Tibial nerve (tissue), 4 donors: ENCODE measurements at places on chromosomes 6 and 20. TPM values are rescaled to one million over a fixed set of nuclear protein-coding genes. Genes with fewer than 3 reads are reported as not detected.

Gene CCN6
- 0.42 TPM for total RNA-seq

DNA sequence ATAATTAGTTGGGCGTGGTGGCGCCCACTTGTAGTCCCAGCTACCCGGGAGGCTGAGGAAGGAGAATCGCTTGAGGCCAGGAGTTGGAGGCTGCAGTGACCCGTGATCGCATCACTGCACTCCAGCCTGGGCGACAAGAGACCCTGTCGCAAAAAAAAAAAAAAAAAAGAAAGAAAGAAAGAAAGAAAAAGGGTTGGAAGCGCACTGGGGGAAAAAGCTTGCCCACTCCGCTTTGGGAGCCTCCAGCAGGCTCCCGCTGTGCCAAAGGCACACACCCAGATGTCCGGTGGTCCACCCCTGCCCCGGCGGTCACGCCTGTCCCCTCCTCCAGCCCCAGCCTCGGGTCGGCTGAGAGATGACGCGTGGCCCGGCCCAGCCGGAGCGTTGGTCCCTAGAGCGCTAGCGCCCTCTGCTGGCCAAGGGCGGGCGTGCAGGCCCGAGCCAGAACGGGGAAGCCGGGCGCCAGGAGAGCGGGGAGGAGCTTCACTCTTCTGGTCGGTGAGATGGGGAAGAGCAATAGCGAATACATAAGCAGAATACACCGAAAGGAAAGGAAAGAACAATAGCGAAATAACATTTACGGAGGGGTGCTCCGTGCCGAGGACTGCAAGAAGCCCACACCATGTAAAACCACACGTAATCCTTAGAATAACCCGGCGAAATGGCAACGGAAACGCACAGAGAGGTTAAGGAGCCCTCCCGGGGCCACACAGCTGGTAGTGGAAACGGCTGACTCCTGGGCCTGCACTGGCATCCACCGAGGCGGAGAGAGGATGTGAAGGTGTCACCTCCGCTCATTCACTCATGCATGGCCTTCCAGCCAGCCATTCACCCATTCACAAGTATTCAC, 41.7 kb downstream of the UBE2V1 start:
- no peaks in the 10 kb centered on the region for H3K27me3 ChIP-seq
- H3K36me3 ChIP-seq, result no peaks in the 10 kb centered on the region
- peaks cover 14% of the 10 kb centered on the region for H3K4me1 ChIP-seq
- H3K27ac ChIP-seq, result no peak overlapping the region

Gene KIFC1
- total RNA-seq, result 1.7 TPM

GRCh38 chr20:58111310-58112016, 117.0 kb downstream of the ANKRD60 start:
- no peaks in the 10 kb centered on the region for H3K4me1 ChIP-seq
- no peak for DNase-seq
- peak overlapping the region; percentile 64 for H3K27ac ChIP-seq
- H3K27me3 ChIP-seq, result no peaks in the 10 kb centered on the region

DNA sequence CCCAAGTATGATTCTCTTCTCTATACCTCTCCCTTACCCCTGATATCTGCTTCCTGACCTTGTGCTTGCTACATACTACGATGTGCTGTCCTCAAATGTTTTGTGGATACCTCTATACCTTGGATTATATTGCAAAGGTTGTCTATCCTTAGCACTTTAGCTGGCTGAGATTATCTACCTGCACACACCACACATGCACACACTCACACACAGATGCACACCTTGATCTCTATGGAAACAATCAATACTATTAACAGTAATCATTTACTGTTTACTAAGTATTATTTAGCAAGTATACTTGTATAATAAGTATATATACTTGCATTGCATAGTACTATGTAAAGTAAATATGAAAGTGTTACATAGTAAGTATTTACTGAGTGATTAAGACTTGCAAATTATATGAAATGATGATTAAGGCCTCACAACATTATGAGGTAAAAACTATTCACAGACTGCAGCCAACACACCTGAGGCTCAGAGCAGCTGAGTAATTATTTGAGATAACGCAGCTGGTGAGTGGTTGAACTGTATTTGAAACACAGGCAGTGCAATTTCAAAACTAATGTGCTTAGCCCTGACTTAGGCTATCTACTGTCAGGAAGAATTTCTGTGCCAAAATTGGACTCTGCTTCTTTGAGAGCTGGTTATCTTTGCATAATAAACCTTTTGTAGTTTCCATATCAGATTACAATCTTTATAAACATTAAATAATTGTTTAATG, 699.9 kb downstream of the FRK start:
- no peak for DNase-seq
- H3K4me3 ChIP-seq, result no peak overlapping the region
- no peaks in the 10 kb centered on the region for H3K4me1 ChIP-seq
- H3K27ac ChIP-seq, result no peak overlapping the region

DNA sequence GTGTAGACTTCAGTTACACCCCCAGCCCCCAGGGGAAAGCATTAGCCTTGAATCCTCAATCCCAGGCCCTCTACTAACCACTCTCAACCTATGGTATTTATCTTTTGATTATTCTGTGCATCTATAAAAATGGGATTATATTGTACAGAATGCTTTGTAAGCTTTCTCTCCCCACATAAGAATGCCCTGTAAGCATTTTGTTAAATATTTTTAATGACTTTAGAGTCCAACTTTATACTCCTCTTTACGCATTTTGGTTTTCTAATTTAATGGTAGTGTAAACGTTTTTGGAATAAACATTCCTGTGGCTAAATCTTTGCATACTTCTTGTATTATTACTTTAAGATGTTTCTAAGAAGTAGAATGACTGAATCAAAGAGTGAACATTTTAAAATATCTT, 35.4 kb downstream of the FBXO9 start:
- no peak overlapping the region for H3K27ac ChIP-seq
- no peak for DNase-seq
- H3K27me3 ChIP-seq, result no peaks in the 10 kb centered on the region
- no peaks in the 10 kb centered on the region for H3K4me1 ChIP-seq

DNA sequence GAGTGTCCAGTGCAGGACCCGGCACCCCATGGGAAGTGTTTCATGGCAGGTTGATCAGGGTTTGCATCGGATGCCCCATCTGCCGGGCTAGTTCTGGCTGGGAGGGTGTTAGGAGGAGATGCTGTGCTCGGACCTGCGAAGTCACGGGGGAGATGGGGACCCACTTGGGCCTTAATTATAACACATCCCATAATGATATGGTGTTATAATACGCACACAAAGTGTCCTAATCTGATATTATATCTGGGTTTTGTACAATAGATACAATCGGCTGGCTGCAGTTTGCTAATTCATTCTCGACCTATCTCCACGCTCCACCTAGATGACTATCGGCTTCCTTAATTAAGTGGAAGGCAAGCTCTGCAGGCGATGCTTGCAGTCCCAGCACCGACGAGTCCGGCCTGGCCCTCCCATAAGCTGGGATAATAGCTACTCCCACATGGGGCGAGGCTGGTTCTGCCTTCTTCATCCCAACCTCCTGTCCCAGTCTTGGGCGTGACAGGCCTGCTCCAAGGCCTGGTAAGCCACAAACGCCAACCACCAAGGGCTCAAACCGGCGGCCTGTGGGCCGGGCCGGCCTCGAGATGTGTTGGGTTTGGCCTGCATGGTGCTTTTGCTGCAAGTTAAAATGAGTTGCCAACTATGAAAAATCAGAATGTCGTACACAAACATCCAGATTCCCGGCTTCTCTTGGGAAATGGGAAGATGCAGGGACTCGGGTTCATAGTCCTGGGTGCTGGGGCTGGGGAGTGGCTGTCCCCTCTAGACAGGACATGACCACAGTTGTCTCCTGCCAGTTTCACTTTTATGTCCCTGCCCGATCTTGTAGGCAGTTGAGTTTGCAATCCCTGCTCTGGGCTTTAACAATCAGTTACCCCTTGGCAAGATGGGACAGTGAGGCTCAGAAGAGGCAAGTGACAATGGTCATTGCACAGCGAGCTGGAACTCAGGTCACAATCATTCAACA, 32.7 kb downstream of the CEBPB start:
- H3K4me1 ChIP-seq, result peaks cover 25% of the 10 kb centered on the region
- peak overlapping the region; percentile 68 for H3K27ac ChIP-seq
- no peaks in the 10 kb centered on the region for H3K27me3 ChIP-seq
- no peak for DNase-seq
- no peak overlapping the region for H3K4me3 ChIP-seq

GRCh38 chr6:78487401-78487800, 379.9 kb upstream of the IRAK1BP1 start:
- H3K4me3 ChIP-seq, result no peak overlapping the region
- H3K36me3 ChIP-seq, result no peaks in the 10 kb centered on the region
- no peaks in the 10 kb centered on the region for H3K27me3 ChIP-seq
- H3K4me1 ChIP-seq, result no peaks in the 10 kb centered on the region
- no peak for DNase-seq

DNA sequence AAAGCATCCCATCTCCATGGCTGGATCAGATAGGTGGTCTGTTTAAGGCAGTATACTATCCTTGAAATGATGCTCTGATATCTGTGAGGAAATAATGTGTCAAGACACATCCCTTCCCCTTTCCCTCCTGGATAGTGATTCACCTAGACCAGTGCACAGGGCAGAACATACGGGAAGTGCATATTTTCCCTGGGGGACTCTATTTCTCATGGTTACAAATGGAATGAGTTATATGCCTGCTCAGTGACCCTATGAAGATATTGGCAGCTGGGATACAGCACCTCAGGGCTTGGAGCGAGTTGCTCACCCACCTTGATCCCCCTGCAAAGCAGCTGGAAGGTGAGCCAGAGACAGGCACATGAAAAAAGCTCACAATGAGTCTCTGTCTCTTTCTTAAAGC, 67.5 kb upstream of the PRL start:
- DNase-seq, result no peak
- H3K27me3 ChIP-seq, result no peaks in the 10 kb centered on the region
- H3K36me3 ChIP-seq, result no peaks in the 10 kb centered on the region
- H3K4me1 ChIP-seq, result no peaks in the 10 kb centered on the region

DNA sequence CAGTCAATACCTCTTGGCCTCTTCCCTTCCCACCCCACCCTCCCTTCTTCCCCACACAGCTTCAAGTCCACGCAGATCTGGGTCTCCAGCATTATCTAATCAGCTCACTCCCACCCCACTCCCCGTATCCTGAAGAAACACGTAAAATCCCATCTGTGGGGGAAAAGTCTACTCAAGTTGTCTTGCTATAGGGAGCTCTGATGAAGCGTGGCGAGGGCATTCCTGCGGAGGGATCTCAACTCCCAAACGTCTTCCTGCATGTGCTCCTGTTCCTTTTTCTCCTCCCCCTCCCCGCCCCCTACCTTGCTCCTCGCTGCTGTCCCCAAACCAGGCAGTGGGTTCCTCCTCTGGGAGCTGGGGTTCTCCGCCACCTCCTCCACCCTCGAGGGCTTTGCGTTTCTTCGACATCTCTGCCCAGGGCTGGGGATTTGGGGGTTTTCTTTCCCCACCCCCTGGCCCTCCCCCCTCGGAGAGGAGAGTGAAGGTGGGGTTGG, 181.8 kb downstream of the TBXT start:
- no peaks in the 10 kb centered on the region for H3K4me1 ChIP-seq
- H3K27me3 ChIP-seq, result no peaks in the 10 kb centered on the region
- no peak overlapping the region for H3K27ac ChIP-seq
- H3K36me3 ChIP-seq, result no peaks in the 10 kb centered on the region
- DNase-seq, result no peak

GRCh38 chr6:39208223-39208739, 21.0 kb downstream of the KCNK5 start:
- no peaks in the 10 kb centered on the region for H3K36me3 ChIP-seq
- no peak overlapping the region for H3K4me3 ChIP-seq
- no peaks in the 10 kb centered on the region for H3K27me3 ChIP-seq

Gene CCR6
- total RNA-seq, result not detected

Gene ZBTB9
- 3.6 TPM for total RNA-seq

GRCh38 chr6:105875974-105876640, 210.0 kb upstream of the PRDM1 start:
- H3K36me3 ChIP-seq, result no peaks in the 10 kb centered on the region
- no peaks in the 10 kb centered on the region for H3K27me3 ChIP-seq
- no peak overlapping the region for H3K4me3 ChIP-seq
- peaks cover 9% of the 10 kb centered on the region for H3K4me1 ChIP-seq
- H3K27ac ChIP-seq, result no peak overlapping the region

DNA sequence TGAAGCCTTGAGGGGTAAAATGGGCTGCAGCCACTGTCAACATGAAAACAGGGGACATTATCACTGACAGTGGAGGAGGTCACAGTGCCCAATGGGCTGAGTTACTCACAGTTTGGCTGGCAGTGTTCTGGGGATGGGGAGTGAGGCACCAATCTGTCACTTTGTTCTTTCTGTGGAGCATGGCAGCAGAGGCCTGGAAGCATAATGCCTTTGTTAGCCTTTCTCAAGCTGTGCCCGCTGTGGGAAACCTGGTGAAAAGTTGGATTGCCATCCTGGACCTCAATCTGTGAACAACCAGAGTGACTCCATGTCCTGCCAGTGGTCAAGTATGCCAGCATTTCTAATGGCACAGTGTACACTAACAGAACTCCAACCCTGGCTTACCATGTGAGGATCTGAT, 143.6 kb downstream of the OR2B2 start:
- no peaks in the 10 kb centered on the region for H3K27me3 ChIP-seq
- no peak for DNase-seq
- no peaks in the 10 kb centered on the region for H3K36me3 ChIP-seq
- H3K4me1 ChIP-seq, result peaks cover 3% of the 10 kb centered on the region
- no peak overlapping the region for H3K27ac ChIP-seq
- H3K4me3 ChIP-seq, result no peak overlapping the region

Gene NFKBIL1
- 30.2 TPM for total RNA-seq

DNA sequence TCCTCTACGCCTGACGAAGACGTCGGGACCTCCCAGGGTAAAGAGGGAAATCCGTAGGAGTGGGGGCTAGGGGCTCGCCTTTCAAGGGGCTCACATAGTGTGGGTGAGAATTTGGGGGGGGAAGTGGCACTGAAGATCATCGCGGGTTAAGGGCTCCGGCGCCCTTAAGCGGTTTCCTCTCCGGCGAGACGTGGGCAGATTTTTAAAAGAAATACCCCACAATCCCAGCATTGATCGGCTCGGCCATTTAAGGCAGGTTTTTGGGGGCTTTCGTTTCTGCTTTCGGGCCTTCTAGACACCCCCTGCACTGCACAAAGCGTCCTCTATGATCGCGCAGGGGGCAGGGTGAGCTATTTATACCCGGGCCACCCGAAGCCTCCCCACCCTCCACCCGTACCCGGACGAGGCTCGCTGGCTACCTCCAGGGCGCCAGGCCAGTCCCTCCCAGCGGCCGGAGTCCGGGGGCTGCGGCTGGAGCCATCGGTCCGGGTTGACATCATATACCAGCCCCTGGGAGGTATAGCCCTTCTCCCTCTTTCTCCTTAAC, 1.2 kb downstream of the NKX2-2 start:
- no peak overlapping the region for H3K27ac ChIP-seq
- H3K4me1 ChIP-seq, result peaks cover 40% of the 10 kb centered on the region
- peaks cover 7% of the 10 kb centered on the region for H3K27me3 ChIP-seq
- no peak overlapping the region for H3K4me3 ChIP-seq

- no peaks in the 10 kb centered on the region for H3K4me1 ChIP-seq
- peak overlapping the region; percentile 43 for H3K27ac ChIP-seq
- no peaks in the 10 kb centered on the region for H3K27me3 ChIP-seq
- H3K36me3 ChIP-seq, result peaks cover 16% of the 10 kb centered on the region
Measured at GRCh38 chr6:8082954-8083858, 19.0 kb upstream of the BLOC1S5 start.

DNA sequence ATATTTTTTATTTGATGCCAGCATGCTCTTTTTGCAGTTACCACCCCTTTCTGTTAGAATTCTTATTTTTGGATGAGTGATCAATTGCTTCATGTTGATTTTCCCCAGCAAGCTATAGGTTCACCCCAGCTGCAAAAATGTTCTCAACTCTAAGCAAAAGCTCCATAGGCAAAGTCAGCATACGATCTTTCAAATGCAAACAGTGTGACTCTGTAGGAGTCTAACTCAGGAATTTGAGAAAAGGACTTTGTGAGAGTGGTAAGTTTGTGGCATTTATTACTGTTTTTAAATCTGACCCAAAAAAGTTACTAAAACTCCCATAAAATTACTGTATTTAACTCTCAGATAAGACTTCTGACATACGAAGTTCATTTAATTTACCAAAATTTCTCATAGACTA, 134.9 kb upstream of the HSF2 start:
- no peaks in the 10 kb centered on the region for H3K27me3 ChIP-seq
- H3K27ac ChIP-seq, result no peak overlapping the region
- no peaks in the 10 kb centered on the region for H3K4me1 ChIP-seq
- no peak for DNase-seq

Gene COL9A3
- total RNA-seq, result 81.2 TPM
